ENCODE measurements at places on chromosomes 7 and 10. TPM values are rescaled to one million over a fixed set of nuclear protein-coding genes. Genes with fewer than 3 reads are reported as not detected.

FRG2B gene
- total RNA-seq = 0.13 TPM

SEMA3E gene
- total RNA-seq = 0.62 TPM

UBN2 gene
- total RNA-seq = 22.2 TPM

PDE1C gene
- 2.9 TPM for total RNA-seq

HOXA6 gene
- total RNA-seq = not detected

DNA sequence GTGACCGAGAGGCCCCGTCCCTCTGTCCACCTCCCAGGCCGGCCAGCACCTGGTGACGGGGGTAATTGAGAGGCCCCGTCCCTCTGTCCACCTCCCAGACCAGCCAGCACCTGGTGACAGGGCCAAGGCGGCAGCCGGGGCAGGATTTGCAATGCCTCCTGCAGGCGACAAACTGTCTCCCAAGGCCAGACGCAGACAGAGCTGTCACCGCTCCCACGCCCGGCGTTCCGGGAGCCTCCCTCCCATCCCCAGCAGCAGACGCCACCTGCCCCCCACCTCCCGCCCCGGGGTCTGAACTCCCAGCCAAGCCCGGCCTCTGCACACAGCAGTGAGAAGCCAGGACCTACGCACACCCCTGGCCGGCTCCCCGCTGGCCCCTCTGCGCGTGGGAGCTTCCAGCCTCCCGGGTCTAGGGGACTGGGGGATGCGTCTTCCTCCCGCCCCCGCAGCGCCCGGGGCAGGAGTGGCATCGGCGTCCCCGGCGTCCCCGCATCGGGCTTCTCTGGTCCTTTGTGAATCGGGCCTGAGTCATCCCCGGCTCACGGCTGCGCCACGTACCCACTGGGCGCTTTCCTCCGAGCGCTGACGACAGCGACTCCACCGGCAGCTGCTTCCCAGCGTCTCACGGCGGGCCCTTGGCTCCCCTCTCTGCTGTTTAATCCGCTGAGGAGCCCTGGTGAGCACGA, 95.1 kb upstream of the DIP2C start:
- peak; percentile 46 for DNase-seq

DNA sequence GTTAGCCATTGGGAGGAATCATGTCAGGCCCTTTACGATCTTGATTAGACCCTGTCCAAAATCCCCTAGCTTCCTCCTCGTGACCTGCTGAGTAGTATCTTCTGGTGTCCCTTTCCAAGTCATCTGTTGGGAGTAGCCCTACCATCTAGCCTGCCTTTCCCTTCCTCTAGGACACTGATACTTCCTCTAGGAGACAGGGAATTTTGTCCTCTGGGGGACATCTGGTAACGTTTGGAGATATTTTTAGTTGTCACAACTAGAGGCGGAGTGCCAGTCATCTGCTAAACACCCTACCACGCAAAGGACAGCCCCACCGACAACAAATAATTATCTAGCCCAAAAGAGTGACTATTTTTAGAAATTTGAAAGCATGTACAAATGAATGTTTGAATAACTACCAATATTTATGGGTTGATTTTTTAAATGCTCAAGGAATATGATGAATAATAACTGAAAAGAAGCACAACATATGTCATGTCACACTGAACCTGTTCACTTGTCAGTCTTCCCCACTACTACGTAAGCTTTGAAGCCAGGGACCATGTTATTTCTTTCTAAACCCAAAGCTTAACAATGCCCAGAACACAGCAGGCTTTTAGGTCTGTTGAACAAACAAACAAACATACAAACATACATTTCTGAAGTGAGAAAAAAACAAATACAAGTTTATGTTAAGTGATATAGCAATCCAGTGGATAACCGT, 105.9 kb downstream of the ARHGAP12 start:
- DNase-seq = no peak

GRCh38 chr10:90798482-90798881, 59.4 kb downstream of the HTR7 start:
- no peak for DNase-seq

DNA sequence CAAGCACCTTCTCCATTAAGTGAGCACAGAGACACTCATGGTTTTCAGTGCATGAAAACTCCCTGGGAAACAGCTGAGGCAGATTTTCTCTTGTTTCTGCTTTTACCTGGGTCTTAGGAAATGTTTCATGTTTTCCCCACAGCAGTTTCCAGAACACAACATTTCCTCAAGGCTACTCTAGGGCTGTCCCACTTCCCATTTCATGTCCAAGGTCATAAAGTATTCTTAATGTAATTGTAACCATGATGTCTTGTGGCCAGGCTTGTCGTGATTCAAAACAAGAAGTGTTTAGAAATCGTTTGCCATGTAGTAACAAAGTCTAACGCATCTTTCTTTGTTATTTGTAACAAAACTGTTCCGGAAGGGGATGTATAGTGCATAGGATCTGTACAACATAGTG, 83.8 kb upstream of the NRP1 start:
- DNase-seq = no peak

- no peak for DNase-seq
These were observed 27.3 kb downstream of the MDFIC start for GRCh38 chr7:114949231-114949630.

DNA sequence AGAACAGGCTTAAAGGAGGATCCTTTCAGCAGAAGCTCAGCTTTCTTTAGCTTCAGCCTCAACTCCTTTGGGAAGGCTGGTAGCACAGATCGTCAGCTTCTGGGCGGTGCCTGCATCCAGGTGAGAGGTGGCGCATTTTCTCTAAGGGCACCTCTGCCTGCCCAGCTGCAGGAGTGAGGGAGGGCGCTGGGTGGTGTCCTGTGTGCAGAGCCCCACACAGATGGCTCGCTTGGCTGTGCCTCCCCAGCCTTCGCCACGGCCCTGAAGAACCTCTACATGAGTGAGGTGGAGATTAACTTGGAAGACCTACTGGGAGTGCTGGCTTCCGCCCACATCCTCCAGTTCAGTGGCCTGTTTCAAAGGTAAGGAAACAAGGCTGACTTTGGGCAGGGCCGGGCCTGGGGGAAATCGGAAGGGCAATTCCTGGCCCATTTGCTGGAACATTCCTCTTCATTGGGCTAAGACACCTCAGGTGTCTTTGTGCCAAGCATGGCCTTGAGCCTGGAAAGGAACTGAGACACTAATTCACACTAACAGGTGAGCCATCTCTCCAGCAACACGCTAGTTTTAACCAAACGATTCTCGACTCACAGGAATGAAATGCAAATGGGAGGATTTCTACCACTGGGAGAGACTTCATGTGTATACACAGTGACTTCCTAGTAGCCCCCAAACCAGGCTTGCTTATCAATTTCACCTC, 19.9 kb downstream of the BTBD16 start:
- no peak for DNase-seq

DNA sequence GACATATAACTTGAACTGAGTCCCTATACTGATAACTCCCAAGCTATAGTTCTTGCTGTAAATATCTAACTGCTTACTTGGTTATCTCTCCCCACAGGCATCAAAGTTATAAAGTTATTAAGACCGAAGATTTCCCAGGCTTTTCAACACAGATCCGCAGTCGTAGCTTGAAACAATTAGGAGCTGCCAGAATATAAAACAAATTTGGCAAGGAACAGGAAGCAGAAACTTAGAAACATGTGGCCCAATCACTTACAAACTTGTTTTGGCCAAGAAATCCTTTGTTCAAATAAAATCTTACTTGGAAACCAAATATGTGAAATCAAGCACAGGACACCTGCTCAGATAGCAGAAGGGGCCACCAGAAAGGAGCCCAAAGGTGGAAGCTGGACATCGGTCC, 9.0 kb downstream of the SLC16A12 start:
- DNase-seq = no peak

GRCh38 chr7:117470777-117471176, 9.0 kb upstream of the CFTR start:
- DNase-seq = no peak

DNA sequence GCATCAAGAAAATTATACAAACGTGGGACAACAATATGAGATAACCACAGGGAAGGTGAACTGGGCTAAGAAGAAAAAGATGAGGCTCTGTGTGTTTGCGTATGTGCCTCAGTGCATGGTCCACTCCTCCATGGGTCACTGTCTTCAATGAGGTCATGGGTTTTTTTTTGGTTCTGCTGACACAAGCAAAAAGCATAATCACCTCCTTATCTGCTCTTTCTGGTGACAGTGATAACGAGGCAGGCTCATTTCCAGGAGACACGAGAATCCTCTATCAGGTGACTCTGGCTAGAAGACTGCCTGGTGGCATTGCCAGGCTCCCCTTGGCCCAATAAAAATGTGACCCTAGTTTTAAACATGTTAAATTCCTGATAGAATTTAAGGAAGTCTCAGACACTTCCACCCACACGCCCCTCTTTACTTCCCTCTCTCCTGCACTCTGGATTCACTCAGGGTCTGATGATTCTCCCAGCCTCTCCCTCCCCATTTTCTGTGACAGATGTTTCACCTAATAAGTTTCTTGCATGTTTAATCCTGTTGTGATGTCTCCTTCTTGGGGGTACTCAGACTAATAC, 35.3 kb upstream of the CDCA7L start:
- no peak for DNase-seq

DNA sequence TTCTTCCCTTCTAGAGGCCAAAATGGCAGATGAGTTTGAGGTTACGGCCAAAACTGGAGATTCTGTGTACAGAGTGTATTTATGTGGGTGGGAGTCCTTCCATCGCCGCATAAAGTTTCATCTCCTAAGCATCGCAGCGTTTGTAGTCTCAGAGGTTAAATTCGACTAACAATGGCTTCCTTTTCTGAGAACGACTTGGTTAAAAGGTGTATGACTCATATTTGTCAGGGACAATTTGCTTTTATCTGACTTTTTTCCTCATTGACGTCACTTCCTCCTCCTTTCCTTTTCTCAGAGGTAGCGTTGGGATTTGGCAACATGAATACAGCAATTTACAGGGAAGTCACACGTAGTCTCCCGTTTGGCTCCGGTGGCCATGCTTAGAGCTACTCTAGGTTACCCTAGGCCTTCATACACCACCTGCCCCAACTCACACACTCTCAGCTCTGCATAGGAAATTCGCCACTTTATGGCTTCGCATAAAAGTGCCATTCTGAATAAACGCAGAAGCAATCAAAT, 37.6 kb upstream of the TCF7L2 start:
- no peak for DNase-seq

DNA sequence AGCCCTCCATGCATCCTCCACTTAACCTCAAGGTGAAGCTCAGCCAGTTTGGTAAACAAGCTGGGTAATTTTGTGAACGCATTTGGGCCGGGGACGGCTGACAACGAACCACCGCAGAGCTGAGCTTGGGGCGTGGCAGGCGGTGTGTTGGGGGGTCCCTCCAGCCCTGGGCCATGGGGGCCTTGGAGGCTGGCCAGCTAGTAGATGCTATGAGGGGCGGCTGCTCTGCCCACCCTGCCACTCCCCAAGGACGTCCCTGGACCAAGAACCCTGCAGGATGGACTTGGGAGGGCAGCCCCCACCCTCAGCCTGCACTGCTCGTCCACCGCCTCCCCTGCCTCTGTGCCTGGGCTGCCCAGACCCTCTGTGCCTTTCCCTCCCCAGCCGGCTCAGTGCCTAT, 12.0 kb upstream of the SCART1 start:
- DNase-seq = no peak

DNA sequence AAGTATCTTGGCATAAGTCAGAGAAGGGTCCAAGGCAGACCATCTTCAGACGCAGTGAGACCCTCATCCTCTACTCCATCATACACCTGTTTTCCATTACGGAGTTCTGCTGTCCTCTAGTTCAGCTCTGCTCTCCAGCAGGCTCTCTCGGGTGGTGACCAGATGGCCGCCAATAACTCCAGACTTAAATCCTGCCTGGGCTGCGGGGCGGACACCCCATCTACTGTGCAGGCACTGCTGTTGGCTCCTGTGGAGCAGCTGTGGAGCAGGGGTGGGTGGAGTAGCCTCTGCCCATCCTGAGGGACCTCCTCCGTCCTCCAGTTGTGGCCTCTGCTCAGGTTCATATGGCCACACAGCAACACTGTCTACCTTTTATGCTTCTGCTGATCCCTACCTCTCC, 608.1 kb downstream of the SDK1 start:
- DNase-seq = no peak

- no peak for DNase-seq
These were observed 89.7 kb upstream of the FAM20C start for GRCh38 chr7:102721-103120.

DNA sequence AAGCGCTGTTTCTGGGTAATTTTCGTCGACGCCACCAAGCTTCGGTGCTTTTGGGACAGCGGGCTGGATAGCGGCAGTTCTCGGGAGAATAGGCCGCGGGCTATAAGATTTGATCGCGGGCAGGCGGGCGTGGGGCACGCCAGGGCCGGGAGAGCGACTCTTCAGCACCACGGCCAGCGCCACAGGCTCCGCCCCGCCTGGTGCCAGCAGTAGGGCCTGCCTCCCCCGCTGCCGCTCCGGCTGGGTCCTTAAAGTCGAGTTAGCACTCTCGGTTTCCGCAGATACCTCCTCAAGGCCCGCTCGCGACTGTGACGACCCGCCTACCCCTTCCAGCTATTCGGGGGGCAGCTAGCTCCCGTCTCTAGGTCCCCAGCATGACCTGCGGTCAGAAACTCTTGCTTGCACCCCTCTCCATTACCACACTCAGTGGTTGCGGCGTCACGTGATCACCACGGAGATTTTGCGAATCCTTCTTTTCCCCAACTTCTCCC, 9.4 kb downstream of the NXPH1 start:
- peak; percentile 95 for DNase-seq

DNA sequence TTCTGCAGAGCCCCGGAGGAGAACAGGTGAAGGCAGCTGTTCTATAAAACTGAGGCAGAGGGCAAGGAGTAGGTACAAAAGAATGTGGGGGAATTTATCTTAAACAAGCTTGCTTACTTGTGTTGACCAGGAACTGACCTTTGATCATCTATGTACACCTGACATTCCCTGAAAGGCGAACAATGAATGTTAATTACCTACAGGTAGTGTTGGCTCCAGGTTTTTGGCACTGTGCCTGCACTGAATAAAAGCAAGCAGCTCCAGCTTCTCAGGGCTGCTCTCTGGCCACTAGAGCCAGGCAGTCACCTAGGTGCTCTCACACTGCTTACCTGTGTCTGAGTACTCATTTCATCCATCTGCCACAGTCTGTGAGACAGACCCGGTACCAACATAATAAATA, 87.0 kb downstream of the RAPGEF5 start:
- DNase-seq = no peak

GRCh38 chr10:71627956-71628355, 91.6 kb downstream of the C10orf105 start:
- DNase-seq = no peak

GRCh38 chr10:23338886-23339285, 5.7 kb downstream of the C10orf67 start:
- no peak for DNase-seq

DNA sequence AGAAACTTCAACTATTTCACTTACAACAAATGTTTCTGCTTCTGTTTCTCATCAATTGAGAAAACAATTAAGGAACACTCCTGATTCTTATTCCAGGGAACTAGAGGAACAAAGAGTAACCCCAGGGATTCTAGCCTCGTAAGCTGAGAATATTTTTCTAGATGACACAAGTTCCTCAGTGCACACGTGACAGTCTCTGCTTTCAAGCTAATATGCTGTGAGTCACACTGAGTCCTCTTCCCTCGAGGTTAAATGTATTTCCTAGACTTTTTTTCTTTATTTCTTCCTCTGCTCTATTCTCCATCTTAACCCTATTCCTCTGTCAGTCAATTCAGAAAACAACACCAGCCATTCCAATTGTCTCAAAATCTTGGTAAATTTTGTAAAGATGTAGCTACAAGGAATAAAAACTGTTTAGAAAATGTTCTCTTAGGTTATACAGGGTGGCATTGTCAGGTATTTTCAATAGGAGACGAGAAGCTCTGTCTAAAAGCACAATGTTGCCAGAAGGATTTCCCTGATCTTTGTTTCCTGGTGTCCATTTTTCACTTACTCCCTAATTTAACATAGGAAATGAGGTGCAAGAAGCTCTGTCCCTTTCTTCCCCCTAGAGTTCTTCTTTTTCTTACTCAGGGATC, 5.8 kb upstream of the C1GALT1 start:
- no peak for DNase-seq

Data from endothelial cell (in vitro differentiated cells).